ENCODE measurements at places on chromosomes 5 and 9. TPM values are rescaled to one million over a fixed set of nuclear protein-coding genes. Genes with fewer than 3 reads are reported as not detected.

DNA sequence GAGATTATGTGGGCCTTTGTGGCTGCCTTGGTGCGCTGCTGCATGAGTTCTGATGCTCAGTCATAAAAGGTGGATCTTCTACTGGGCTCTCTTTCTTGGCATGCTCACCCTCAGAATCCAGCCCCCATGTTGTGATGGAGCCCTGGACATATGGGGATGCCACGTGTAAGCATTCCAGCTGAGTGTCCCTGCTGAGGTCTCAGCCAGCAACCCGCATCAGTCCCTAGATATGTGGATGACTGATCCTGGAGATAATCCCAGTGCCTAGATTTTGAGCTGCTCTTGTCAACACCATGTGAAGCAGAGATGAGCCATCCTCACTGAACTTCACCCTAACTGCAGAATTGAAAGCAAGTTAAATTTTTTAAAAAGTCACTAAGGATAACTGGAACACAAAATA lies 390.1 kb downstream of the DMRT2 start:
- DNase-seq: no peak

GRCh38 chr5:31231177-31231838 lies 37.8 kb downstream of the CDH6 start:
- DNase-seq: no peak

Gene GHR
- 3.0 TPM for total RNA-seq

Gene NME5
- total RNA-seq: 37.6 TPM

GRCh38 chr9:134372581-134373267 lies 46.5 kb downstream of the RXRA start:
- DNase-seq: no peak

Gene CAST
- total RNA-seq: 99.4 TPM

DNA sequence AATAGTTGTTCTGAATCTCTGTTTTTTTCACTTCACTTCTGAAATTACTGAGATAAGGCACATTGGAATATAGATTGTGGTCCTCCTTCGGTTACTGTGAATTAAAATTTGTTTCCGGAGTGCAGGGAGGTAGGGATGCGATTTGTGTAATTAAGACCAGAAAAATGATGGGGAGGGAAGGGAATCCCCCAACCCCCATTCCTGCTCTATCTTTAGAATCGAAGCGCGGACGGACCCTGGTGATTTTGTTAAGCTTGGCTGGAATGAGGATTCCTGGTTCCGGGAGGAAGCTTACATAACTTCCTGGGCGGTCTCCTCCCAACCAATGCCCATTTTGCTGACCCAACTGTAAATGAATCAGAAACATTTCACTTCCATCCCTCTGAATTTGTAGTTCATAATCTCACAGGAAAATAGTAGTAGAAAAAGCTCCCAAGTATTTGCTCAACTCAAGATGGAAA lies 220.1 kb upstream of the MSX2 start:
- DNase-seq: no peak

- DNase-seq: no peak
Measured at GRCh38 chr9:92406477-92406876, 2.1 kb upstream of the OGN start.

Gene CNTFR
- 57.2 TPM for total RNA-seq

- DNase-seq: no peak
Measured at GRCh38 chr9:93950619-93951601, 4.2 kb downstream of the BARX1 start.

DNA sequence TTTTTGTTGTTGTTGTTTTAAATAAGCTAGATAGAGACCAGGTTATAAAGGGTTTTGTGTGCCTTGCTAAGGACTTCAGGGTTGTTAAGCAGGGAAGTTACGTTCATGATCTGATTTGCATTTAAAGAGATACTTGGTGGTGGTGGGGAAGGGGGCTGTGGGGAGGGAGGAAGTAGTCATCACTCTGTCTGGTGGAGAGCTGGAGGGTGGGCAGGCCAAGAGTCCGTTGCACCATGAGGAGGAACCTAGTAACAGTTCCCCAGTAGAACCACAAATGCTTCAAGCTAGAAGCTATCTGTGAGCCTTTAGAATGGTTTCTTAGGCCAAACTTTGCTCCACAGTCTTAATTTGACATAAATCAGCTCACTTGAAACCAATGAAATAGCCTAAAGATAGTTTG lies 18.7 kb upstream of the ROPN1L start:
- no peak for DNase-seq

- DNase-seq: no peak
Measured at GRCh38 chr5:108003178-108003577, 332.4 kb upstream of the EFNA5 start.

- no peak for DNase-seq
Measured at GRCh38 chr5:1484730-1485578, 38.8 kb downstream of the LPCAT1 start.

DNA sequence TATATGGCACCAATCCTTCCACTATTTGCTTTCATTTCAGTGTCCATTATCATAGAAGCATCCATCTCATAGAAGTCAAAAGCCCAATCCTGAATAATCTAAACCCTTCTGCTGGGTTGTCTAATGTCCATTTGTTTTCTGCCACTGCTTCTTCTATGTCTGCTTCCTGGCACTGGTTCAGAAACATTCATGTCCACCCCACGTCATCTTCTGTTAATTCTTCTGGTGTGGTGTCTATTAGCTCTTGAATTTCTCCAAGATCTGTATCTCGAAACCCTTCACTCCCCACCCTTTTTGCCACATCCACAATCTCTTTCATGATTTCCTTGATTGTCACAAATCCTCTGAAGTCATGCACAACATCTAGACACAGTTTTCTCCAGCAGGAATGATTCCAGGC lies 23.2 kb upstream of the GOLGA1 start:
- DNase-seq: no peak

DNA sequence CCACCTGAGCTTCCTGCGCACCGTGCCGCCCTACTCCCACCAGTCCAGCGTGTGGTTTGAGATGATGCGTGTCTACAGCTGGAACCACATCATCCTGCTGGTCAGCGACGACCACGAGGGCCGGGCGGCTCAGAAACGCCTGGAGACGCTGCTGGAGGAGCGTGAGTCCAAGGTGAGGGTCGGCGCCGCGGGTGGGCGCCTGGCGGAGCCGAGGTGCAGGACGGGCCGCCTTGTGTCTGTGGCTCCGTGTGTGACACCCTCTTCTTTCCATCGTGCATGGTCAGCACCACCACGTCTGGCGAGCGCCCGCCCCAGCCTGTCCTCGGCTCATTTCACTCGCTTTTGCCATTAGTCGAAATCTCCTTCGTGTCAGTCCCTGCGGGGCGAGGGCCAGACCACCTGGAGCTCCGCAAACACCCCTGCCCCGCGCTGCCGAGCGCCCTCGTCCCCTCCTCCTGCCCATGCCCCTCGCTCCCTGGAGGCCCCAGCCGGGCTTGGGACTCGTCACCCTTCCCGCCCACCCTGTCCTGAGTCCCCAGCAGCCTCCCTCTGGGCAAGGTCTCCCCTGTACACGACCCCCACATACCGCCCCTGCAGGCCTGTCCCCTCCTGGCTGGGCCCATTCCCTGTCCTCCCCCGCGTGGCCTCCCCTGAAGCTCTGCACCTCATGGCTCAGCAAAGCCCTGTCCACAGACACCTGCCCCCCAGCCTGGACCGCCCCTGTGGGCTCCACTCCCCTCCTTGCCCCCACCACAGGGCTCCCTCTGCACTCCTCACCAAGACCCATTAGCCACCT lies 7.0 kb downstream of the GRIN1 start:
- no peak for DNase-seq

Data from dorsolateral prefrontal cortex (tissue), 122 donors.